ENCODE measurements at places on chromosomes 4 and X.

DNA sequence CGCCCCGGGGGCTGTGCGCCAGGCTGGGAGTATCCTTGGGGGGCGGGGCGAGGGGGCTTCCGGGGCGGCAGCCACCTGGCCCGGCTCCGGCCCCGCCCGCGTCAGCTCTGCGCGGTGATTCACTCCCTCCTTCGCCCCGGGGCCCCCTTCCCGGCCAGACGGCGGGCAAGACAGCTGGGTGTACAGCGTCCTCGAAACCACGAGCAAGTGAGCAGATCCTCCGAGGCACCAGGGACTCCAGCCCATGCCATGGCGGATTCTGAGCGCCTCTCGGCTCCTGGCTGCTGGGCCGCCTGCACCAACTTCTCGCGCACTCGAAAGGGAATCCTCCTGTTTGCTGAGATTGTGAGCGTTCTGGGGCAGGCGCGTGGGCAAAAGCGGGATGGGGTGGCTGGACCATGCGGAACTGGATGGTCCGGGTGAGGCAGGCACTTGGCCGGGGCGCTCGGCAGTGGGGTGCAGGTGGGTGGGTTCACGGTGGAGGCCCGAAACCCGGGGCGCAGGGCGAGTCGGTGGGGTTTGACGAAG is at the start of gene PLP2:
TSS of gene PLP2 (plus strand) at position 147 of the 528 bp plus-strand sequence. CDS start at position 250, 103 bp downstream.
- no peak for DNase-seq

DNA sequence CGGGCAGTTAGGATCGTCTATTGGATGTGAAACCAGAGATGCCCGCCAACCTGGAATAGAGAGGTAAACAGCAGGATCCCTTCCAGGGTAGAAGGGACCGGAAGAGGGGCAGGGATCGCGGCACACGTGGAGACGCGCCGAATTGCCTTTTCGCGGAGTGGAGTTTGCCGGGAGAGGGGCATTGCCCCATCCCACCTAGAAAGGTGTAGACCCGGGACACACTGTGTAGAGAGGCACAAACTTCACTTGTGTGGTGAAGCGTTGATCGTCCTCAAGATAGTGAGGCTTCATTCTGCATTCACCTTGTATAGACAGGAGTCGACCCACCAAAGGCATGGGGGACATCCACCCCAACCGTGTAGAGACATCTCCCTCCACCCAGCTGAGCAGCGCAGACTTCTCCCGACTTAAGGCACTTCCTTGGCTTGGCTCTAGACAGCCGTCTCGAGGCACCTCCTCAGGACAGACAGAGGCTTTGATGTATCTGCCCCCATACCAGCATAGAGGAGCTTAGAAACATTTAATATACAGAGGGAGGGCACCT is 410 bp downstream of the GNL3L start:
- DNase-seq = no peak

- no peak for DNase-seq
Measured at GRCh38 chr4:35025152-35025834, 1219.0 kb downstream of the ARAP2 start.

- no peak for DNase-seq
Measured at GRCh38 chr4:7270121-7270520, 77.8 kb downstream of the SORCS2 start.

- no peak for DNase-seq
Measured at GRCh38 chr4:139025841-139026240, 10.3 kb downstream of the NOCT start.

GRCh38 chrX:13664020-13664419 is 11.1 kb downstream of the TCEANC start:
- no peak for DNase-seq

DNA sequence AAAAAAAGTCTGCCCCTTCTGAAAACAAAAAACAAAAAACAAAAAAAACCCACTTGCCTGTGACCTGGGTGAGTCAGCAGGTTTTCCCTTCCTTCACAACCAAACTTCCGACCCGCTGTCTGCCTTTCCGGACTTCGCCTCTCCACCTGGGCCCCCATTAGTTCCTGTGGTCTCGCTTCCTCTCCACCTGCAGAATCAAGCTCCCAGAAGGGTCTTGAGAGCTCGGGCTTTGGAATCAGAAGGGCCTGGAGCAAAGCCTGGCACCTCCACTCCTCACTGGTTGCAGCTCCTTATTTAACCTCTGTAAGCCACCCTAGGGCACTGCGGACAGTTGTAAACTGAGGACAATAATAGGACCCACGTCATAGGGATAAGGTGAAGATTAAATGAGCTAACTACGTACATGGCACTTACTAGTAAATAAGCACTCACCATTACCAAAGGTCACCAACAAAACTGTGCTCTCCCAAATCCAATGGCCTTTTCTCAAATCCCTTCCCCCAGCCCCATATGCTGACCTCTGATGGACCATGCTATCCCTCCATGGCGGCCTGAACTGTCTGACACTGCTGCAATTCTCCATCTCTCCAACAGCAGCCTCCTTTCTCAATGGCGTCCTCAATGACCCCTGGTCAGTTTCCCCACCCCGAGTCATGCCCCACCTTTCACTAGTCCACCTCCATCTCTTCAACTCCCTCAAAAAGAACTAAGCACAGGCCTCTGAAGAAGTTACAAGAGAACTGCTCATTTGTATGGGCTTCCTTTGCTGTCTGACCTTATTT is 64.2 kb downstream of the IRF2 start:
- no peak for DNase-seq

DNA sequence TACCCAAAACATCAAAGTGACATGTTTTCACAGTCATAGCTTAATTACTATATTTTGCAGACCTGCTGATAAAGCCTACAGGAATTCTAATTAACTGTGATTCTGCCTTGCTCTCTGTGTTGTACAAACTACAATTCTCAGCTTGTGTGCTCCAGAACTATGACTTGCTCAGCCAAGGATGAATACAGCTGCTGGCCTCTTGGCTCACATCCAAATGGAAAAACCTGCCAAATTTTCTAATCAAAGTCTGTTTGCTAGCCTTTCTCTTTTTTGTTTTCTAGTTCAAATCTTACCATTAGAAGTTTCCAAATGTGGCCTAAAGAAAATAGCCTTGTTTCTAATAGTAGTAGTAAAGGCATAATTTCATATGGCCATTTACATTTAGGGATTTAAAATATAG is 1176.8 kb downstream of the FAM133A start:
- DNase-seq = no peak

DNA sequence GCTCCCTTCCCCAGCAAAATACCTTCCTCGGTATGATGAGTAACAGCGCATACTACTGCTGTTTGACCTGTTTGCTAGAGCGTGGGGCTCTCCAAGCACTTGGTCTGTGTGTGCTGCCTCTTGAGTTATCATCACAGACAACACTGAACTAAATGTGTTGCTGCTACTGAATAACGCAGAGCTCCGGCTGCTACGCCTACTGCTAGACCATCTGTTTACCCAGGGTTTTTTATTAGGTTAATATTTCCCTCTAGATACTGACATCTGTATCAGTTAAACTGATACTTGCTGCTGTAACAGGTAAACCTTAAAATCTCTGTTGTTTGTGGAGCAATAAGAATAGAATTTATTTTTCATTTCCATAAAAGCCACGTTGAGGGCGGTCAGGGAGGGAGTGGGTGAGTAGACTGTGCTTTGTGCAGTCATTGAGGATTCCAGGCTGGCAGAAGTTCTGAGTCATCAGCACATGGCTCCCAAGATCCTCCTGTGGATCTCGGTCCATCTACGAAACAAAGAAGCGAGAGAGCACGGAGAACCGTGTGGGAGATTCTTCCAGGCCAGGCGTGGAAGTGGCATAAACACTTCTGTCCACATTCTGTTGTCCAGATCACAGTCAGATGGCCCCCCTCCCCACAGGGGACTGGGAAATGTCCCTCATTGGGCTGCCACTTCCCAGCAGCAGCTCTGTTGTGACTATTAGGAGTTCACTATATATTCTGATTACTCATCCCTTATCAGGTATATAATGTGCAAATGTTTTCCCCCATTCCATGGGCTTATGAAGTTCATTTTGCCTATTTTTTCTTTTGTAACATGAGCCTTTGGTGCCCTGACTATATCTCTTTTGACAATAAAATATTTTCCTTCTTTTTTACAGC is 14.1 kb downstream of the GRK4 start:
- no peak for DNase-seq

GRCh38 chr4:155734065-155734464 is 24.8 kb upstream of the GUCY1B1 start:
- no peak for DNase-seq

GRCh38 chrX:24371391-24371972 is 11.0 kb downstream of the SUPT20HL1 start:
- no peak for DNase-seq

DNA sequence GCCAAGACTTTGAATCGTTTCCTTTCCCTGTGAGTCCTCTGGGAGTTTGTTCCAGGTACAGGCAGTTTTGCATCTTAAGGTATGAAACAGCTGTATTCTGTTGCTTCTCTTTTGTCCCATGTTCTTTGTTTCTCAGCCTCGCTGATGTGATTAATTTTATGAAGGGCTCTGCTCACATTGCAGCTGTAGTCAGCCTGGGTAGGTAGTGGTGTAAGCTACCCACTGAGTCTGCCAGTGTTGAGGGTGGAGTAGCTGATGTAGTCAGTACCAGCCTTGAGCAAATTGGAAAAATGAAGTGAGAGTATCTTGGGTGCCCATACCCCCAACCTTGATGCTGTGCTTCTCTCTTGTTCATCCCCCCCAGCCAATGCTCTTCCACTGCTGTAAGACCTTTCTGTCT is 139.6 kb upstream of the SMIM31 start:
- no peak for DNase-seq

GRCh38 chr4:89913623-89914022 is 19.0 kb downstream of the MMRN1 start:
- no peak for DNase-seq

GRCh38 chr4:105808750-105809041 is 86.6 kb upstream of the NPNT start:
- peak; percentile 68 for DNase-seq

GRCh38 chr4:128130621-128131020 is 69.5 kb downstream of the LARP1B start:
- peak; percentile 9 for DNase-seq

- DNase-seq = no peak
Measured at GRCh38 chr4:21184788-21185187, 484.5 kb downstream of the PACRGL start.

GRCh38 chr4:184117662-184118199 is 99.9 kb downstream of the ENPP6 start:
- DNase-seq = no peak

DNA sequence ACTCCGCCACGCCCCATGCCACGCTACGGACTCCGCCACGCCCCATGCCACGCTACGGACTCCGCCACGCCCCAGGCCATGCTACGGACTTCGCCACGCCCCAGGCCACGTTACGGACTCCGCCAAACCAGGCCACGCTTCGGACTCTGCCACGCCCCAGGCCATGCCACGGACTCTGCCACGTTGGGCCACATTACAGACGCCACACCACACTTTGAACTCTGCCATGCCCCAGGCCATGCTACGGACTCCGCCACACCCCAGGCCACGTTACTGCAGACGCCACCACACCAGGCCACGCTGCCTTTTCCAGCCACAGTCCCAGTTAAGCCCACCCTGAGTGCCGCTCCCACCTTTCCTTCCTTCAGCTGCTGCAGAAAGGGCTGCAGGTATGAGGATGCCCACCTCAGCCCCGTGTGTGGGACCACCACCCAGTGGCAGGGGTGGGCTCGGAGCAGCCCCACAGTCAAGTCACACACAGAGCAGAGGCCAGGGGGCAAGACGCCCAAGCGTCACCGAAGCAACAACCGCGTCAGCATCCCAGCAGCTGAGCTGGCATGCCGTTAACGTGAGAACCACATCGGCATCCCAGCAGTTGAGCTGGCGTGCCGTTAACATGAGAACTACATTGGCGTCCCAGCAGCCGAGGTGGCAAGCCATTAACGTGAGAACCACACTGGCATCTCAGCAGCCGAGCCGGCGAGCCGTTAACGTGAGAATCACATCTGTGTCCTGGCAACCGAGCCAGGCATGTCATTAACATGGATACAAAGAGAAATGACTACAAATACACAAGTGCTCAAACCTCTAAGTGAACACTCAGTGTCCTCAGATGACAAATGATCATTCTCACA is 26.4 kb downstream of the GAK start:
- no peak for DNase-seq

GRCh38 chr4:73222466-73223257 is 35.9 kb downstream of the ANKRD17 start:
- DNase-seq = peak; percentile 93

DNA sequence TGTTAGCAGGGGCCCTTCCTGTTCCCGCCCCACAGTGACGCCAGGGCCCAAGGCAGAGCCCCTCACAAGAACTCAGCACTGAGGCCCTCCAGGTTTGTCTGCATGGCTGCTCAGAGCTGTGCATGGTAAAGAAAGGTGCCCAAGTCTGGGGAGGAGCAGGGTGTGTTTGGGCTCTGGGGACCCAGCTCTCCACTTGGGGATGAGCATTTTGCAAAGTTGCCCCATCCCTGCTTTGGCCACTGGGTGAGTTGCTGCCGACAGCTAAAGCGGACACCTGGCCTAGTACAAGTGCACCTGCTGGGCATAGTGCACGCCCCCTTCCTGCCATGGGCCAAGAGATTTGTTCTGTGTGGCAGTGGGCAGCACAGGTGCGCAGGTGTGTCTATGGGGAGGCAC is 2.0 kb upstream of the MXD4 start:
- no peak for DNase-seq

DNA sequence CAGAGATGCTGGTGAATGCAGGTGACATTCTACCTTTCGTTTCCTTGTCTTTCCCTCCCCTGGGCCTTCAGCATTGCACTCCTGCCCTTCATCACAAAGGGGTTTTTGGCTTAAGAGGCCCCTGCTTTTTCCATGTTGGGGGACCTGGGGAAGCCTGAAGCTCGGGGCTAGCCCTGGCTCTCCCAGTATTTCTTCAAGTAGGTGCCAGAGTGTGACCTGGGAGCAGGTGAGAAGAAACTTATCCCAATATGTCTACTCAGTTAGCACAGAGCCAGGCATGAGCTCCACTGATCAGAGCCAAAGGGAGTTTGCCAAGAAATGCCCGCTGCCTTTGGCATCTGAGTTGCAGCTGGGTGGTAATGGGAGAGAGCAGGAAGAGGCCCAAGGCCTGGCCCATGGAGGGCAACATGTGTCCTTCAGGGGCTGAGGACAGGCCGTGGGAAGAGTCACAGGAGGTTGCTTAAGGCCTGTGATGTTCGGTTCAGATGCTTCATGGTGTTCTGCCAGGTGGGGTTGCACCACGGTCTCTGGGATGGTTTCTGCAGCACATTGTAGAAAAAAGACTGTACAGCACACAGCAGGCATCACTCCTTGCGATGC is 7.6 kb downstream of the PRRG3 start:
- no peak for DNase-seq

- DNase-seq = no peak
Measured at GRCh38 chr4:7475207-7475606, 40.5 kb upstream of the PSAPL1 start.

GRCh38 chr4:16676230-16676770 is 222.1 kb downstream of the LDB2 start:
- DNase-seq = no peak

DNA sequence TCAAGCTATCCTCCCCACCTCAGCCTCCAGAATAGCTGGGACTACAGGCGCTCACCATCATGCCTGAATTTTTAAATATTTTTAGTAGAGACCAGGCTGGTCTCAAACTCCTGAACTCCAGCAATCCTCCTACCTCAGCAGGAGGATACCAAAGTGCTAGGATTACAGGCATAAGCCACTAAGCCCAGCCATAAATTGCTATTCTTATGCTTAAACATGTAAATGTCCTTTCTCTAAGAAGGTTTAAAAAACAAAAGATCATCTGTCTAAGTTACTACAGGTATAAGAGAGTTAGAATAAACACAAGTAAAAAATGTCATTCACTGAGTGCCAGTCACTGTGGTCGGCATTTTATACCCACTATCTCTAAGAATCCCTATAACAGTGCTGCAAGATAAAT is 28.3 kb downstream of the PRMT9 start:
- no peak for DNase-seq
